ENCODE measurements at places on chromosomes 2 and 18. TPM values are rescaled to one million over a fixed set of nuclear protein-coding genes. Genes with fewer than 3 reads are reported as not detected.

CCDC68 gene
- total RNA-seq, result 0.34 TPM

NEUROD1 gene
- total RNA-seq, result not detected

ALPG gene
- not detected for total RNA-seq

CCDC74A gene
- 3.1 TPM for total RNA-seq

SLC11A1 gene
- total RNA-seq, result 6.5 TPM

BCL11A gene
- 383 TPM for total RNA-seq

TDRD15 gene
- total RNA-seq, result 1.1 TPM

KIAA2012 gene
- not detected for total RNA-seq

DTNA gene
- not detected for total RNA-seq

LOXHD1 gene
- not detected for total RNA-seq

CPLX4 gene
- not detected for total RNA-seq

KCNK3 gene
- not detected for total RNA-seq

RGPD8 gene
- total RNA-seq, result 31.2 TPM

TFCP2L1 gene
- total RNA-seq, result 0.05 TPM

CREG2 gene
- not detected for total RNA-seq
